ENCODE measurements at places on chromosomes 3 and 15.
A peak's percentile ranks its signal among the peaks of the same experiment; 100 is the strongest.

GRCh38 chr3:46353090-46353489 is 821 bp upstream of the CCR2 start:
- DNase-seq, result no peak

DNA sequence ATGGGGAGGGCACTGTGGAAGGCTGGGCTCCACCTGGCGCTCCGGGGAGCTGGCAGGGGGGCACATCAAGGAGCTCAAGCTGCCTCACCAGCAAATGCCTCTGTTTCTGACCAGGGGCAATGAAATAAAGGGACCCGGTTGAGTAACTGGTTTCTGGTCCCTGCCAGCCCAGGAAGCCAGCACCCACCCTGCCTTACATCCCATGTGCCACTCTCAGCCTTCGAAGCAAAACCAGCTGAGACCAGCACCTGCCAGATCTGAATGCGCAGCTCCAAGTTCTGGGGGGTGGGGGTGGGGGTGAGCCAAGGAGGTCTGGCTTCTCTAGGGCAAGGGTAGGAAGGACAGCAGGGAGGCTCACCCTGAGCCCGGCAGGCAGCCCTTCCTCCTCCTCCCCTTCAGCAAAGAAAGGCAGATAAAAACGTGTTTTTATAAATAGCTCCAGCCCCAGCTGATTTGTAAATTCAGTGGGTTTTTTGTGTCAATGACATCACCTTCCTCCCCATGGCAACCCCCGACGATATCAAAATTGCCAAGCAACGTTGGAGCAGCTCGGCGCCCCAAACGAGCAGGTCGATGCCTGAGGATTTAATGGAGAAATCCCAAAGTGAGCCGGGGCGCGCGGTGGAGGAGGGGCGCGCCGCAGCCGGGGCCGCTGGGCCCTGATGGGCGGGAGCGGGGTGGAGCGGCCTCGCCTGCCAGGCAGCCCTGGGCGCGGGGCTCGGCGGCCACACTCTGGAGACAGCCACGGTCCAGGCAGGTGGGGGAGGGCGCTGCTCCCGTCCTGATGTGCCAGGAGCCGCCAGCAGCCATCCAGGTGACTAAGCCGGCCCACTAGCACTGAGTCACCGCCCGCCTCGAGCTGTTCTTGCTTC is at the start of gene PAK6:
PAK6 (plus strand) TSS at position 532 of the 872 bp plus-strand sequence. CDS start 25,723 bp downstream, outside the sequence.
- DNase-seq, result peak; percentile 50

DNA sequence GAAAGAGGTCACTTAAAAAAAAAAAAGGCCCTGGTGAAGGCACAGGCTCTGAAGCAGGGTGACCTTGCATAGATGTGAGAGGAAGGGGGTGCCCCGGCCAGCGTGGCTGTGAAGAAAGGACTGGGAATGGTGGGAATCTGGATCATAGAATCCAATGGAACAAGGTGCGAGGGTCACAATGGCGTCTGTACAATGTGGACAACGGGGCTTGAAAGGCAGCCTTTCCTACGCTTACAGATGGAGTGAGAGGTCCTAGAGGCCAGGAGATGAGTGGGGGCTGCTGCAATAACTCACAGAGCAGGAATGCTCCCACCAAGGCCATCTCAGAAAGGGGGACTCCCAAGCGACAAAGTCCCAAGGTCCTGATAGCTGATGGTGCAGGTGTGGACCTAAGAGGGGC is 162.2 kb downstream of the ATP10A start:
- no peak for DNase-seq

DNA sequence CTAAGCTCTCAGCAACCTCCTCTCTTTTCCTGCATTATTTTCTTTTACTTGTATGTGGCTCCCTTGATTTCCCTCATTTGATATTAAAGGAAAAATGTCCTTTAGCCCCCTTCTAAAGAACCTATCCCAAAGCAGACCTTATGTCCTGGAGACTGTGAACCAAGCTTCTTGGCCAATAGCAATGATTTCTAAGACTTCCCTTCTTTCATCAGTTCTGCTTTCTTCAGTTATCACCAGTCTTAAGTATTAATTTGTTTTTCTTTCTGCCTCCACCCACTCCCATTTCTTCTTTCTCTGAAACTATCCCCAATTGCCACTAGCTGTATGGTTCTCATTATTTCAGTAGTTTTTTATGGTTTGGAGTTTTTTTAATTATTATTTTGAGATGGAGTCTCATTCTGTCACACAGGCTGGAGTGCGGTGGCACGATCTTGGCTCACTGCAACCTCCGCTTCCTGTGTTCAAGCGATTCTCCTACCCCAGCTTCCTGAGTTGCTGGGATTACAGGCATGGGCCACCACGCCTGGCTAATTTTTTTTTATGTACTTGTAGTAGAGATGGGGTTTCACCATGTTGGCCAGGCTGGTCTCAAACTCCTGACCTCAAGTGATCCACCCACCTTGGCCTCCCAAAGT is 12.1 kb downstream of the TMOD3 start:
- DNase-seq, result no peak

DNA sequence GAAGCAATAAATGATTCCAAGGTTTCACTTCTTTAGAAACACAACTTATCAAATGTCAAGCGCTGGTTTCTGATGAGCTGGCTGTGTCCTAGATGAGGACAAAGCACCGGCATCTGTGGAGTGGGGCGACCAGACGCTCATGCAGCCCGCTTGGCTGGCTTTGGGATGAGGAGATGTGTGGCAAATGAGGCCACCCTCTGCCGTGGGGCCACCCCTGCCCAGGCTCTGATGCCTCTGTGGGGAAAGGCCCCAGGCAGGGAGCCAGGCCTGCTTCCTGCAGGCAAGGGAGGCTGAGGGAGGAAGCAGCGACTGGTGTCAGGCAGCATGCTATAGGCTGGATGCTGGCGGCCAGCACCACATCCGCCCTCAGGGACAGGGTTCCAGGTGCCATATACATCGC is 102.9 kb downstream of the HERC2 start:
- no peak for DNase-seq

GRCh38 chr3:66439666-66440344 is 61.0 kb downstream of the LRIG1 start:
- no peak for DNase-seq

DNA sequence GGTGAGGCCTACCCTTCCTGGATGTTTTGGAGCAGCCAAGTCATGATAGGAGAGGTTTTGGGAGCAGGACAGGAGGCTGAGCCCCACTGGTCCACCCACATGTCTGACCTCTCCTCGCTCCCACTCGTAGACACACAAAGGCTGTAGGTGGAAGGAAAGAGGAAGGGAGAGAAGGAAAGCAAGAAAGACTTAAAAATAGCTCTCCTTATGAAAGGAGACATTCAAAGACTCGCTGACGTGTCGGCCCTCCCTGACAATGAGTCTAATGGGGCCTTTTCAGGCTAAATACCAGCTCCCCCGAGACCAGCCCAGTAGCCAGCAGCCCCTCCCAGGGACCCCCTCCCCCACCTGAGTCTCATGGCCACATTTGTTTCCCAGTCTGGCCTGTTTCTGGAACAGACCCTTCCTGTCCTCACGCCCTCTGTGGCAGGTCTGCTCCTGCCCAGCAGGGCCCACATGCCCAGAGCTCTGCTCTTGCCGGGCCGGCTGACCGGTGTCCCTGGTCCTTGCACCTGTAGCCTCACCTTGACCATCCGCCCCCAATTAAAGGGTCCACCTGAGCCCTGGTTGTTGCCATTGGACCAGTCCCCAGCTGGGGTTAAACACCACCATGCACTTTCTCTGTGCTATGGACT is 49.3 kb downstream of the FGD5 start:
- DNase-seq, result no peak

- DNase-seq, result peak; percentile 10
Measured at GRCh38 chr3:31405515-31405914, 127.2 kb upstream of the STT3B start.

GRCh38 chr3:52025453-52025852 is 29.8 kb upstream of the RPL29 start:
- DNase-seq, result no peak

DNA sequence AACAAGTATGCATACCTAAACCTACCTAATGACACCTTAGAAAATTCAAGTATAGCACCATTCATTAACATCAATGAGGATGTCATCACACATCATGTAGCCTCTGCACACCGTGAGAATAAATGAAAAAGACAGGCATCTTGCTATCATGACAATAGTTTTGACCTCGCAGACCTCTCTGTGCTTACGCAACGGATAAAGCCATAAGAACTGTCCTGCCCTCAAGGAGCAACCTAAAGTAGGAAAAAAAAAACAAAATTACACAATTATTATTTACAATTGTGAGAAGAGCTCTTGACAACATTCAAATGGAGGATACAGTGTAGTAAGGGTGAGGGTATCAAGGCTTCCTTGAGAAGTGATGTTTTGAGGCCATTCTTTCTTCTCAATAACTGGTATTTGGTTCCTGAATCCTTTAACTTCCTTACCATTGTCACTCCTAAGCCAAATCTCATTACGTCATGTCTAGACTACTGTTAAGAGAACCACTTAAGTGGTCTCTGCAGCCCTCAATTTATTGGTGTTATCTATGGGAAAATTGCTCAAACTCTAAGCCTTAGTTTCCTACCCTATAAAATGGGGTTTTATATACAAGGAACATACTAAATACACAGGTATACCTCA is 7.0 kb upstream of the SETD5 start:
- DNase-seq, result no peak

GRCh38 chr3:42891042-42891441 is 14.9 kb upstream of the ZNF662 start:
- DNase-seq, result no peak

- no peak for DNase-seq
Measured at GRCh38 chr15:52031556-52031955, 12.5 kb downstream of the MAPK6 start.

GRCh38 chr3:51719410-51720025 is 12.7 kb downstream of the GRM2 start:
- DNase-seq, result no peak

DNA sequence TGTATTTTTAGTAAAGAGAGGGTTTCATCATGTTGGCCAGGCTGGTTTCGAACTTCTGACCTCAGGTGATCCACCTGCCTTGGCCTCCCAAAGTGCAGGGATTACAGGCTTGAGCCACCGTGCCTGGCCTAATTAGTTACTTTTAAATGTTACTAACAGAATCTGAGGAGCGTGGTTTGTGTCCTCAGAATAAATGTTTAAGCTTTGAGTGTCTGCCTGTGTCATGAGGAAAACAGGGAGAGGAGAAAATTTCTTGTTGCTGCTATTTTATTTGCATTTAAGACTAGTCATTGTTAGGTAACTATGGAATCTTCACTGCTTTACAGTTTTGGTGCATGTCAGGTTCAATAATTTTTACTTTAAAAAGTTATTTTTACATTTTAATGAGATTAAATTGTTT is 68.8 kb downstream of the TCF12 start:
- DNase-seq, result peak; percentile 42

DNA sequence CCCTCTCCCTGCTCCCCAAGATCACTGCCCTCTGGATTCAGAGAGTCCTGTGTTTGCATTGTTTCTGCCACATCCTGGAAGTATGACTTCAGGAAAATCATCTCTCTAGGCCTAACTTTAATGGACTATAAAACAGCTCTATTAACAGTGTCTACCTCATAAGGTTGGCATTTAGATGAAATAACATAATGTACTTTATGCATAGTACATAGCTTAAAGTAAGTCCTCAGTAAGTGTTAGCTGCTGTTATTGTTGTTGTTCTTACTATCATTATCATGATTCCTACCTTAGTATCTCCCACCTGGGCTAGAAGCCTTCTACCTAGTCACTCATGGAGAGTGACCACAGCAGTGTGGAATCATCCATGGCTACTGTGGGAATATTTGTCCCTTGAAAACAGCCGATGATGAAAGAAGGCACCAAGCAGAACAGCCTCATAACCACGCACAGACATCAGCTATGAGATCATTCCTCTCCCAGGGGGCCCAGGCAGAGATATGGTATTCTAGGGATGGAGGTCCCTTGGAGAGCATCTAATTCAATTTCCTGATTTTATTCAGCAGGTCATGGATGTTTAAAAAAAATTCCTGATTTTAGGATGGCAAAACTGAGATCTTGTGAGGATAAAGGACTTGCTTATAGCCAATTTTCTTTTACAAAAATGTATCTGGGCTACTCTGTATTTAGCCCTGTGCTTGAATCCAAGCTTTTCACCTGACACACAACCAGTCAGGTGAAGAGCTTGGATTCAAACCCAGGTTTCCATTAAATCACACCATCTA is 1.9 kb downstream of the FSD2 start:
- peak; percentile 8 for DNase-seq

GRCh38 chr3:114333180-114333922 is 39.5 kb downstream of the TIGIT start:
- DNase-seq, result peak; percentile 7

DNA sequence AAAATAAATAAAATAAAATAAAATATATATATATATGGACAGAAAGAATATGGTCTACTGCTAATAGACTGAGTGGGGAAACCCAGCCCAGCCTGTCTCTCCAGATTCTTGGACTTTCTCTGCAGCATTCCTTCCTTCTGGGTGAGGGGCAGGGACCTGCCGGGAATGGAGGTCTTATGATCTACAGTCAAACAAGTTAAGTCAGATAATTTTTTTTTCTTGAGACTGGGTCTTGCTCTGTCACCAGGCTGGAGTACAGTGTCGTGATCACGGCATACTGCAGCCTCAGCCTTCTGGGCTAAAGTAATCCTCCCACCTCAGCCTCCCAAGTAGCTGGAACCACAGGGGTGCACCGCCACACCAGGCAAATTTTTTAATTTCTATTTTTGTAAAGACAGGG is 33.5 kb upstream of the ZNF774 start:
- no peak for DNase-seq

GRCh38 chr15:62359416-62359815 is 194.3 kb upstream of the C2CD4B start:
- no peak for DNase-seq

- peak; percentile 70 for DNase-seq
Measured at GRCh38 chr3:18354701-18355100, 70.4 kb downstream of the SATB1 start.

DNA sequence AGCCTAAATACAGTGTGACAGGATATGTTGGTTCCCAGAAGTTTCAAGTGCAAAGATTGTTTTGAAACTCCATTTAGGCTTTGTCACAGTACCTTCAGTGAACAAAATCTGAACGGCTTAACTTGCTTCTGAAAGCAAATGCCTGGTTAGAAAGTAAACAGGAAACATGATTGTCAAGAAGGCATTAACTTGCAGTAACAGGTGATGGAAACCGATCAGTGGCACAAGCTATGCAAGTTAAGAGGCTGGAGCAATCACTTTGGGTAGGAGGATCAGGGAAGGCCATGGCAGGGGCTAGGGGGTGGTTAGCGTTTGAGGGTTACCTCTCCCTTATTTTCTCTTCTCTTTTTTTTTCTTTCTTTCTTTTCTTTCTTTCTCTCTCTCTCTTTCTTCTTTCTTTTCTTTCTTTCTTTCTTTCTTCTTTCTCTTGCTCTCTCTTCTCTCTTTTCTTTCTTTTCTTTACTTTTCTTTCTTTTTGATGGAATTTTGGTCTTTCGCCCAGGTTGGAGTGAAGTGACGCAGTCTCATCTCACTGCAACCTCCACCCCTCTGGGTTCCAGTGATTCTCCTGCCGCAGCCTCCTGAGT is 2.4 kb downstream of the HYKK start:
- no peak for DNase-seq

DNA sequence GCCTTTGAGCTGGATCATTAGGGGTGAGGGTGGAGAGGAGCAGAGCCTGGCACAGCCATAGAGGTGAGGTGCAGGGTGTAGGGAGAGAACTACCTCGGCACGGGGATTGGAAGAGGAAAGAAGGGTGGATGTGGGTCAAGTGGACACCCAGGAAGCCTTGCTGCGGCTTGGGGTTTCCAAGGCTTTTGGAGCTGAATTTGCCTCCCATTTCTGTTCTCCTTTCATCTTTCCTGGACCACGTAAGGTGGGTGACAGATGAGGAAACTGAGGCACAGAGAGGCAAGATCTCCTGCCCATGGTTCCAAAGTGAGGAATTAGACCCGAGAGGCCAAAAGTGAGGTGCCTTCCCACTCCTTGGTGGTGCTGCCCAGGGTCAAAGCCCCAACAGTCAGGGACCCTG is 35.4 kb upstream of the SFMBT1 start:
- no peak for DNase-seq
